Placental epithelial cell (primary cell): ENCODE measurements at places on chromosomes 2 and 18. TPM values are rescaled to one million over a fixed set of nuclear protein-coding genes. Genes with fewer than 3 reads are reported as not detected.

The ASB18 gene
- total RNA-seq = not detected in 2 replicates

The RAB27B gene
- total RNA-seq = 9.3 and 9.8 TPM in 2 replicates

The CERKL gene
- 0.33 TPM in 1 of 2 replicates, not detected in the other for total RNA-seq

The CKAP2L gene
- 3.1 and 4.9 TPM in 2 replicates for total RNA-seq

The ARHGEF33 gene
- total RNA-seq = 1.2 and 1.5 TPM in 2 replicates

The KATNAL2 gene
- 2.3 and 11.0 TPM in 2 replicates for total RNA-seq

The SPDYA gene
- 0.76 and 2.0 TPM in 2 replicates for total RNA-seq

The CNGA3 gene
- under 0.01 TPM in 1 of 2 replicates, not detected in the other for total RNA-seq

The FBXO48 gene
- total RNA-seq = 0.33 and 0.39 TPM in 2 replicates
